ENCODE measurements at places on chromosomes 1 and 21. TPM values are rescaled to one million over a fixed set of nuclear protein-coding genes. Genes with fewer than 3 reads are reported as not detected.

The SPRR1A gene
- total RNA-seq, result not detected

The CNIH3 gene
- total RNA-seq, result 31.4 TPM

The PRR9 gene
- total RNA-seq, result not detected

The EPS8L3 gene
- total RNA-seq, result not detected

The CD164L2 gene
- not detected for total RNA-seq

The HES3 gene
- total RNA-seq, result not detected

The IL19 gene
- not detected for total RNA-seq

The DMBX1 gene
- not detected for total RNA-seq

The TACSTD2 gene
- 13.0 TPM for total RNA-seq

The SLC9C2 gene
- not detected for total RNA-seq

The CD1B gene
- not detected for total RNA-seq

The CDK18 gene
- 0.24 TPM for total RNA-seq

The ANGPTL1 gene
- not detected for total RNA-seq

The PUM1 gene
- total RNA-seq, result 95.4 TPM

DNA sequence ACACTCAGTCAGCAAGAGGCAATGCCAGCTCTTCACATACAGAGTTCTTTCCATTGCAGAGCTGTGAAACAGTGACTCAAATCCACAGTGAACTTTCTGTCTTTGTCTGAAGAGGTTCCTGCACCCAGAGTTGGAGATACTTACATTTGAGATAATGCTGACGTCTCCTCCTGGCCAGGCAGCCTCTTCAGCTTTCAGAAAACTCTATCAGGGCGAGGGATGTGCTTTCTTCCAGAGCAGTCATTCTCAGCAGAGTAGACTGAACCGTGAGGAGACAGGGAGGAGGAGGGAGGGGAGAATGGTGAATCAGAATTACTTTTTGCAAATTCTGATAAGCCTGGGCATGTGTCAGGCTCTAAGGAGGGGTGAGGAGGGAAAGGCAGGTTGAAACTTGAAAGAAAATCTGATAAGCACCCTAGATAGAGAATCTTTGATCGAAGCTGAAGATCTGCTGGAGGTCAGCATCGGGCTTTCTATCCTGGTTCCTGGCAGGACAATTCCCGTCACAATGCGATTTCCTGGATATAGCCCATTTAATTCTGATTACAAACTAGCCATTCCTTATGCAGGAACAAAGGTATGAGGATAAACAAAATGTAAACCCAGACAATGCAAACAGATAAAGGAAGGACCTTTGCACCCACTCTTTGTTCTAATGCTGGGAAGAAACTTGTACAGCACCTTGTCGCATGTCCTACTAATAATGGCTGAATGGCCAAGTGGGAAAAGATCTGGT is 18.9 kb upstream of the NID1 start:
- peak; percentile 41 for DNase-seq

- no peak for DNase-seq
Observed at GRCh38 chr1:212212906-212213305, 72.3 kb upstream of the PPP2R5A start.

GRCh38 chr21:36134803-36135390 is at the start of gene CBR3:
Gene CBR3 (plus strand): TSS chr21:36135079. CDS start chr21:36135193, 114 bp downstream.
- DNase-seq, result peak; percentile 54

- DNase-seq, result peak; percentile 12
Observed at GRCh38 chr1:155858800-155859233, 550 bp upstream of the SYT11 start.

- DNase-seq, result no peak
Observed at GRCh38 chr1:233435622-233436021, 108.1 kb downstream of the MAP3K21 start.

DNA sequence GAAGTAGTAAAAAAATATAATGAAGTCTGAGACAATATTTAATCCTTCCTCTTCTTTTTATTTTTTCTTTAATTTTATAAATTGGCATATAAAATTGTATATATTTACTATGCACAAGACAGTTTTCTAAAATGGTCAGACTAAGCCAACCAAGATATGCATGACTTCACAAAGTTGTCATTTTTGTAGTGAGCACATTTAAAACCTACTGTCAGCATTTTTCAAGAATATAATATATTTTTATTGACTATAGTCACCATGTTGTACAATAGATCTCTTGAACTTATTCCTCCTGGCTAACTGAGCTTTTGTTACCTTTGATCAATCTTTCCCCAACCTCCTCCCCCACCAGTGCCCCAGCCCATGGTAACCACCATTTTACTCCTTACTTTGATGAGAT is 129.2 kb downstream of the ATP6V1G3 start:
- no peak for DNase-seq

DNA sequence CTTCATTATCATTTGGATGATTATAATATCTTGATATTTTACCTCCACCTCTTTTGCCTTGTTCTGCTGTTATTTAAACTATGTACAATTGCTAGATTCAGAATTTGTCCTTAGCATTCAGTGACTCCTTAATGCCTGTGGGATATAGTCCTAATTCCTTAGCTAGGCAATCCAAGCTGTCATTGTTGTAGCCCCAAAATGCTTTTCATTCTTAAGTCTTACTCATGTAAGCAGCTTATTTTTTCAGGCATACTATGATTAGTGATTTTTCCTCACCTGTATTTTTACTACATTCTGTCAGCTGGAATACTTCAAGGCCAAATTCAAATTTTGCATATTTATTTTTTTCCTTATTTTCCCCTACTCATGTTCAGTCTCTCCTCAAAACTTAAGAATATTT is 13.4 kb downstream of the PKN2 start:
- DNase-seq, result peak; percentile 28

- DNase-seq, result no peak
Observed at GRCh38 chr1:69328186-69328585, 239.5 kb upstream of the LRRC7 start.

- no peak for DNase-seq
Observed at GRCh38 chr1:89566761-89567174, 42.1 kb downstream of the LRRC8B start.

DNA sequence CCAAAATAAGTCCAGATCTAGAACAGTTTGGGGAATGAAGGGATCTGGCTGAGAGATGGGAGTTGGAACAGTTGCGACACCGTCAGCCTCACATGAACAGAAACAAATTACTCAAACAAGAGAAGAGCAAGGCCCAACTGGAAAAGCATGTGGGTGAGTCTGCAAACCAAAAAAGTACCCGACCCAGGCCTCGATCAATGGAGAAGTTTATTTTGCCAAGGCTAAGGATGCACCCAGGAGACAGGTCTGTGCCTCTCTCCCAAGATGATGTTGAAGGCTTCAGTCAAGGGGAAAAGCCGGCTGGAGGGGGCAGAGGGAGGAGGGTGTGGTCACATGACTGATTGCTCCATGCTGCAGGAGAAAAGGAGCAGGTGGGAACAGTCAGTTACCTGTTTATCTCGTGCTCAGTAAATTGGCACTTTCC is 42.3 kb downstream of the KRTAP10-1 start:
- DNase-seq, result no peak

GRCh38 chr1:109484519-109484975 is 842 bp downstream of the ATXN7L2 start:
- no peak for DNase-seq

GRCh38 chr1:93501399-93501798 is 53.5 kb downstream of the FNBP1L start:
- no peak for DNase-seq

GRCh38 chr21:41465176-41465781 is 39.2 kb downstream of the MX1 start:
- DNase-seq, result no peak

- DNase-seq, result no peak
Observed at GRCh38 chr1:215360031-215360430, 207.1 kb upstream of the KCTD3 start.

DNA sequence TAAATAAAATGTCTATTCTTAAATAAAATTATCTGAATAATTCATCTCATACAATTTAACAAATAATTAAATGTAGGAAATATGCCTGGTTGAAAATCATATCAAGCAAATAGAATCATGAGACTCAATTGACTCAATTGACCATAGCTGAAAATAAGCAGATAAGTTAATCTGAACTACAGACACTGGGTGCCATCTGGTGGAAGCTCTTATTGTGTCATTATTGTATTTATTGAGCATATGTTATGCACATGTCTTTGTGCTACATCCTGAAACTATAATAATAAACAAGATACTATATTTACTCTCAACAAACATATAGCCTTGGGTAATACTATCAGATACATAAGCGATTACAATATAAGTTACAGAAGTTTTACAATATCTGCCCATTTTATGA is 41.0 kb downstream of the BRINP3 start:
- no peak for DNase-seq

DNA sequence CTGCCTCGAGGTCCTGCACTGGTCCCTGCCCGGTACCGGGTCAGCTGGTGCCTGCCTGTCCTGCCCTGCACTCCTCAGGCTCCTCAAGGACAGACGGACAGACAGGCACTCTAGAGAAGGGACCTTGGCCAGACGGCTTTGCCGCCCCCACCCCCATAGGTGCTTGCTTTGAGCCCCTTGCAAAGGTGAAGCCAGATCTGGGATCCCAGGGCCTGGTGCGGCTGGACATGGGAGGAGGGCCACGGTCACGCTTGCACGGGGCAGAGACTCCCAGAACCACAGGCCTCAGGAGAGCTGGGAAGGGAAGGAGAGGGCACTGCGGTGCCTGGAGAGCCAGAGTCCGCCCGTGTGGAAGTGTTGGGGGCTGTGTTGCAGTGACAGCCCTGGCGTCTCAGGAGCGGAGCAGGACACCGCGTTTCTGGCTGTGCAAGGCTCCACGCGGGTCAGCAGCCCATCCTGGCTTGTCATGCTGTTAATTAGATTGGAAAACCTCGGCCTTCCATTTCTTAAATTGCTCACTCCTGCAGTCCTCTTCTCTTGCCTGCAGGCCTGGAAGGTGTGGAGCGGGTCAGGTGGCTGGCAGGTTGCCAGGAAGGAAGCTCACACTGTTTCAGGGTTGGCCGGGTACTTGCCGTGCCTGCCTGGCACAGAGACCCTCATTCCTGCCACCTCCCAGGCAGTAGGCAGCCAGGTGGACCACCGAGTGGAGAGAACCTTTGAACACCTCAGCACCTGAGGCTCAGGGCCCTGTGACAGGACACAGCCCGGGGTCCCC is 16.3 kb downstream of the COL18A1 start:
- DNase-seq, result no peak

- DNase-seq, result peak; percentile 69
Observed at GRCh38 chr21:34126691-34127090, 53.3 kb downstream of the MRPS6 start.

- no peak for DNase-seq
Observed at GRCh38 chr1:18803151-18803791, 56.2 kb downstream of the TAS1R2 start.

- no peak for DNase-seq
Observed at GRCh38 chr1:207807690-207808321, 56.0 kb downstream of the CD46 start.

DNA sequence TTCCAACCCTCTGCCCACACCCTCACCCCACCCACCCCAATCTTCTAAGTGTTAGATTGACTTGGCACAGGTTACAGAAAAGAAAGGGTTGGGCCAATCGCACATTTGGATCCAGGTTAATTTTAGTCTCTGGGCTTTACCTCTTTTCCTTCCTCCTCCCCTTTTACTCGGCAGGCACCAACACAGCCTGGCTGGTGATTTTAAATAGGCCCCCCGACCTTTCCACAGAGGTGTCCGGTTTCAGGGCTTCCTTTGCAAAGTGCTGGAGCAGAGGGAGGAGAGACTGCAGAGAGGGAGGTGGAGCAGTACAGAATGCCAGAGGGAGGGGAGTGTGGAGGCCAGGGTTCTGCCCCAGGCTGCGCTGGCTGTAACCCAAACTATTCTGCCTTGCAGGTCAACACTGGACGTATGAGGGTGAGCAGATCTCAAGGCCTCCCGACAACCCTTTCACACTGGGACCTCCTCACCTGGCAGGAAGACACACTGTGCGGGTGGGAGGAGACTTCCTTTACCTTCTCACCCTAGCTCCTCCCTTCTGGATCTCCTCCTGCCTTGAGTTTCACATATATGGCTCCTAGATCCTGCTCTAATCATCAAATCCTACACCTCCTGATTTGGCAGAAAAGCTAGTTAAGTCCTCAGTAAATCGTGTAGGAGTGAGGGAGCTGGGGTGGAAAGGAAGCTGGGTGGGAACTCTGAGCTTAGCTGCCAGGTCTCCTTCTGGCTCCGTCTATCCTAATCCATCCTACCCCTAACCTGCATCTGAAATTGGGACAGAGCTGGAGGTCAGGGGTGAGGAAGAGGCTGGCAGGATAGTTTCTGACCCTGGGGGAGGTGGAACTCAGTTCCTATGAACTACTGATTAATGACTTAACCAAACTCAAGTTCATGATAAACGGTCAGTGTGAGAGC is 2.4 kb downstream of the CA14 start:
- DNase-seq, result no peak

DNA sequence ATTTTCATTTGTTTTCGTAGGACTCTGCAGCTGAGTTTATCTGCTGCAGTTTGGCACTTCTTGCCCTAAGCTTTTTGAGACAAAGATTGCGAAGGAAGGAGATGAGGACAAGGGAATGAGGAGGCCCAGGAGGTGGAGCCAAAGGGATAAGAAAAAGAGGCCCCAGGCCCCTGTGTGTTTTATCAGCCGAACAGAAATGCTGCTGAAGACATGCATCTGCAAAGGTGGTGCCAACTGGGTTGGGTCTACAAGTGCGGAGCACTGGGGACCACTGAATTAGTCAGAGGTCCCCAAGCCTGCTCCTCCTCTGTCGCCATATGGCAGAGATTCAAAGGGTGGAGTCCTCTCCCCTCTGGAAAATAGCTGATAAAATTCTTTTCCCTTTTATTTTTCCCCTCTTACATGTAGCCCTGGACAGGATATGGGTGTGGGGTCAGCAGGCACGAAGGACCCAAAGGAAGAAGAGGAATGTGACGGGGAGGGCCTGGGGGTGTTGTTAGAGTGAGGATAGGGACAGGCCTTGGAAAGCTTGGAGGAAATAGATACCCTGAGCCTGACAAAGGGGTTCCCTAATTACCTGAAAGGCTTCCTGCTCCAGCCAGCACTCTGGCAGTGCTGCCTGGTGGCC is 2.7 kb downstream of the CD34 start:
- no peak for DNase-seq

GRCh38 chr1:29312469-29313461 is 76.4 kb downstream of the PTPRU start:
- no peak for DNase-seq

DNA sequence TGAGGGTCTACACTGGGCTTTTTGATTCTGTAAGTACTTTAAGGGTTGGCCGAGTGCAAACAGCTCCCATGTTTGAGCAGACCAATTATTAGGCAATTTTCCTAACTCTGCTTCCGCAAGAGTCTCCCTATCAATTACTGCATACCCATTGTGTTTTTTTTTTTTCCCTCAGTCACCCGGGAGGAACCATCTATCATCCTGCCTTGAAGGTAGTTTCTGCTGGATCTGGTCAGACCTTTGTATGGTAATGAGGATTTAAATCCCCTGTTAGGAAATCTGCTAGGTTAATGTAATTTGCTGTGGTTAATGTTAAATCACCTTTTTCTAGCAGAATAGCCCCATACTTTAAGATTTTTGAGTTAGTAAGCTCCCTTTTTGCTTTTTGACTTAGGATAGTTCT is 40.8 kb upstream of the WARS2 start:
- no peak for DNase-seq

DNA sequence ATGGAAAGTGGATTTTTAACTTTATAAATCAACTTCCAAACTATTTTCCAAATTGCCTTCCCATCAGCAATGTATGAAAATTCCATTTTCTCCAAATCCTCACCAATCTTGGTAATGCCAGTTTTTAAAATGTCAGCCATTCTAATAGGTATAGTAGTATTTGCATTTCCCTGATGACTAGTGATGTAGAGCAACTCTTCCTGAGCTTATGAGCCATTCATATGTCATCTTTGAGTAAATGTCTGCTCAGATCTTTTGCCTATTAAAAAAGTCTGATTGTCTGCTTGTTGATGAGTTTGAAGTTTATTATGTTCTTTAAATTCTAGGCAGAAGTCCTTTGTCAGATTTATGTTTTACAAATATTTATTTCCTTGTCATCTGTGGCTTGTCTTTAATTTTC is 54.7 kb downstream of the KDM1A start:
- no peak for DNase-seq
